Ovary (tissue), 10 donors: ENCODE measurements at places on chromosomes 2 and 18. TPM values are rescaled to one million over a fixed set of nuclear protein-coding genes. Genes with fewer than 3 reads are reported as not detected.

LAMA3 gene
- polyA plus RNA-seq = 24.3 TPM

- peak; percentile 51 for DNase-seq
Observed at GRCh38 chr18:21444465-21445212, 155.9 kb downstream of the ESCO1 start.

CD226 gene
- polyA plus RNA-seq = 0.17 TPM

TEX261 gene
- polyA plus RNA-seq = 132 TPM

- DNase-seq = no peak
Observed at GRCh38 chr2:41736105-41736567, 311.7 kb upstream of the PKDCC start.

GPR155 gene
- polyA plus RNA-seq = 1.9 TPM

DNA sequence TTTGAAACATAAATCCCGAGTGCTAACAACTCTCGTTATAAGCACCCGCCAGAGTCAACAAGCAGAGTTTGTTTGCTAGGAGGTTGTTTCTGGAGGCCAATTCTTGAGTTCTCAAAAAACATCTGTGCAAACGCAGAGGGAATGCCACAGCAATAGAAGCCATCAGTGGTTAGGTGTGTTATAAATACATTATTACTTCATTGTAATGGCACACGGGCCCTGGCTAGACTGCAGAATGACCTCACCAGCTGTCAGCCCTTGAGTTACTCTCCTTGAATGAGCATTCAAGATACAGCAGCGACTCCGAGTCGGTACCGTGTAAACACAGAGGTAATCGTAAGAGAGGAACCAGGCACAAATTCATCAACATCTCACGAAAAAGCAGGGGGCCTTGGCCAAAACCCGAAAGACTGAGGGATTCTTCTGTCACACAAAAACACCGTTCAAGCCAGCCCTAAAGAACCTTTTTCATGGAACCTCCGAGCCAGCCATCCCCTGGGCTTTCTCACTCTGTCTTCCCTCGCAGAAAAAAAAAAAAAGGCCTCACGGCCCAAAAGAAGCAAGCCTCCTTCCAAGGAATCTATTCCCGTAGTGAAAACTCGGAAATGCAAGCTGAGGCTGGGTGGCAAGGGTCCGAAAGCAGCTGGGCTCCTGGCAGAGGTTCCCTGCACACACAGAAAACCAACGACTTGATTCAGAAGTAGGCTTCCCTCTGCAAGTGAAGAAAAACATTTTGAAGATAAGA is 133.7 kb upstream of the MEIS1 start:
- peak; percentile 27 for DNase-seq

GRCh38 chr2:177748360-177748759 is 324.2 kb downstream of the PDE11A start:
- DNase-seq = no peak

TRIB2 gene
- polyA plus RNA-seq = 60.4 TPM

MAP4K3 gene
- 25.4 TPM for polyA plus RNA-seq

METTL21A gene
- 12.2 TPM for polyA plus RNA-seq

GRCh38 chr18:59605633-59606192 is 91.5 kb downstream of the CCBE1 start:
- peak; percentile 75 for DNase-seq

FAM98A gene
- 107 TPM for polyA plus RNA-seq

DNA sequence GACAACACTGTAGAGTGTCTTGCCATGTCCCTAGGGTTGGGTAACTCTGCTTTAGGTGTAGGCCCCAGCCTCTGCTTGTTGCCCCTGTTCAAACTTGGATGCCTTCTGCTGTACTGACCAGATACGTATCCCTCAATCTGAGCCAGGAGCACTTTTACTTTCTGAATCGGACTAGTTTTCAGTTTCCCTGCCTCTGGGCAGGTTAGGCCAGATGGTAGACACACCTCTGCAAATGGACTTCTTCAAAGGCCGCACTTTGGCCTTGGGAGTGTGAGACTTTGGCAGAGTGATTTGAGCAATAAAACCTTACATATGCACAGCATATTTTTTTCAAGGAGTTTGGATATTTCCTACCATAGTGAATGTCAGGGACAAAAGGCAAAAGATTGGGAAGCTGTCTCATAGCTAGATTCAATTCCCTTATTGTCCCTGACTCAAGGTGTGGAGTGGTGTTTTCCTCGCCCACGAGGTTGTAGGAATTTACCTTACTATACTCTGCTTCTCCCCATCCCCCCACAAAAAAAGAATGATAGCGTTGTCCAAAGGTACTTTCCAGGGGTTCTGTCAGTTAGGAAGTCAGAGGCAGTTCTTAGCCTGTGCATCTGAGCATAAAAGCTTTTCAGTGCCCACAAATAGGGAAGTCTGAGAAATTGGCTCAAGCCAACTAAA is 15.3 kb upstream of the PARD3B start:
- DNase-seq = no peak

DNA sequence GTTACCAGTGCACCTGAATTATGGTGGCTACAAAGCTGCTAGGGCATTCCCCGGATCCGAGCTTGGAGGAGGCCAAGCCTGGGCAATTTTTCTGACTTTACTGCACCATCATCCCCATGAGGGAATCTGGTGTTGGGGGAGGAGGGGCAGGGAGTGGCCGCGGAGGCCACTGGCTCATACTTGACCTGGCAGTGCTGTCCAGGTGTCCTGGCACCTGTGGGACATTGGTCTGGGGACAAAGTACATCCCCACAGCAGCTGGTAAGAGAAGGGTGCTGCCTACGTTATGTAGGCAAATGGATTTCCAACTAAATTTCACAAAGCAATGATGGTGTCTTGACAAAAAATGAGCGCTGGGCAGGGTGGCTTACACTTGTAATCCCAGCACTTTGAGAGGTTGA is 48.3 kb downstream of the KLHL29 start:
- no peak for DNase-seq

DNA sequence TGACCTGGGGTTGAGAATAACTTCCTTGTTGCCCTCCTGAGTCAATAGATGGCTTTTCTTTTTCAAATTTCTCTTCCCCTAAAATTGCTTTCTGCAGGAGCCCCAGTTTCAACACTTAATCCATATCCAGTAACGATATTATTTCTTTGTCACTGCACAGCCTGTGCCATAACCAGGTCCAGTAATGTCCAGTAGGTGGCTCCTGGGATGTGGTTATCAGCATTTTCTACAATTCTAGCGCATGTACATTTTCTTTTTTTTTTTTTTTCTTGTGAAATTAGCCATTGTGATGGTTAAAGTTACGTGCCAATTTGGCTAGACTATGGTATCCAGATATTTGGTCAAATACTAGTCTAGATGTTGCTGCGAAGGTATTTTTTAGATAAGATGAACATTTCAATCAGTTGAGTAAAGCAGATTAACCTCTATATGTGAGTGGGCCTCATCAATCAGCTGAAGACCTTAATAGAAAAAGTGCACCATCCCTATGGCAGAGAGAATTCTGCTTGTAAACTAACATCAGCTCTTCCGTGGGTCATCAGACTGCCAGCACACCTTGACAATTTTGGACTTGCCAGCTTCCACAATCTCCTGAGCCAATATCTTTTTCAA is 72.9 kb upstream of the SCG2 start:
- DNase-seq = no peak

UGT1A9 gene
- polyA plus RNA-seq = not detected

GRCh38 chr2:171798156-171798820 is 95.8 kb downstream of the SLC25A12 start:
- DNase-seq = no peak

ANKRD30B gene
- not detected for polyA plus RNA-seq

DNA sequence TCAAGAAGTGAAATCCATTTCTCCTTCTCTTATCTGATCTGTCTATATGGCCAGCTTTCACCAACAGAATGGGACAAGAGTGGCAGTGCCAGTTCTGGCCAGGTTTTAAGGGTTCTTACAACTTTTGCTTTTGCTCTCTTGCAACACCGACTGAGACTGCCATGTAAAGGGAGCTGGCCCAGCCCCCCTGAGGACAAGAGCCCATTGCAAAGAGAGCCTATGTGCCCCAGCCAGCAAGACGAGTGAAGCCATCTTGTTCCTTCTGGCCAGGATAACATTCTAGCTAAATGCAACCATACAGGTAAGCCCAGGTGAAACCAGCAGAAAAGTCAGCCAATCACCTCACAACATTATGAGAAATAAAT is 101.0 kb upstream of the RND3 start:
- DNase-seq = no peak

GRCh38 chr2:240339411-240340360 is 95.8 kb upstream of the GPC1 start:
- DNase-seq = no peak
